ENCODE measurements at places on chromosomes 1 and 21.

GRCh38 chr1:237115035-237115434 is 73.1 kb downstream of the RYR2 start:
- DNase-seq = no peak

DNA sequence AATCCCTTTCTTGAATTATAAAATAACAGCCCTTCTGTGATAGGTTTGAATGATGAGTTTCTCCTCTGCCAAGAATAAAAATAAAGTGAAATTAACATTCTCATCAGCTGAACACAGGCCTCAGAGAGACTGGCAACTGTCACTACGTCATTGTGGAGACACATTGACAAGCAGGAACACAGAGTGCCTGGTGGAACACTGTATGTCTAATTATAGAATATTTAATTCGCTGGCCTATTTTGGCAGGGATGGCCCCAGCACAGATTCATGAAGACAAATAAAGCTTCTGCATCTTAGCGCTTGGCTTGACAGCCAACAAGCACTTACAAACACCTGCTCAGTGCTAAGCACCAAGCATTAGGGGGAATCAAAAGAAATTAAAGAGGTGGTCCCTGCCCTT is 52.0 kb upstream of the SMYD2 start:
- DNase-seq = no peak

DNA sequence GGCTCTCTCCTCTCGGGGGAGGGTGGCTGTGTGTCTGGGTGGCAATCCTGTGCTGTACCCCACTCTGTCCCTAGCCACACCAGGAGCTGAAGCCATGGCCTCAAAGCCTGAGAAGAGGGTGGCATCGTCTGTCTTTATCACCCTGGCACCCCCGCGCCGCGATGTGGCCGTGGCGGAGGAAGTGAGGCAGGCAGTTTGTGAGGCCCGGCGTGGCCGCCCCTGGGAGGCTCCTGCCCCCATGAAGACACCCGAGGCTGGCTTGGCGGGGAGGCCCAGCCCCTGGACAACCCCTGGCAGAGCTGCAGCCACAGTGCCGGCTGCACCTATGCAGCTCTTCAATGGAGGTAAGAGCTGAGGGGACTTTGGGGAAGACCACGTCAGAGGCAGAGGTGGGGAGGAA is 6.3 kb downstream of the FBLIM1 start:
- no peak for DNase-seq

- DNase-seq = no peak
These were observed 155.7 kb downstream of the PTPRU start for GRCh38 chr1:29392036-29392435.

GRCh38 chr1:42146626-42147320 is 6.4 kb upstream of the GUCA2B start:
- peak; percentile 51 for DNase-seq

- no peak for DNase-seq
These were observed 55.7 kb upstream of the NADK start for GRCh38 chr1:1833916-1834325.

DNA sequence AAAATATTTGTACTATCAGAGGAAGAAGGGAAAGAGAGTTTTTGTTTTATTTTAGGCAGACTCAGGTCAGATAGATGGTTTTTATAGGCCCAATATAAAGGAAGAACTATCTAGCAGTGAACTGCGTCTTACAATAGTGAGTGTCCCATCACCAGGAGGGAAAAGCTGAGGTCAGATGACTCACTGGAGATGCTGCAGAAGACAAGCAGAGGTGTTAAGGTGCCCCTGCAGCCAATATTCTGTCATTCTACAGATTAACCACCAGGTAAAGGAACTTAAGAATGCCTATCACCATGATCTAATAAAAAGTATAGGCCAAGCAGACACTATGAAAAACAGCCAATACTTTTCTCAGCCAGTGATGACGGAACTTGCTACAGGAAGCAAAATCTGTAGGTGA is 29.6 kb downstream of the IVNS1ABP start:
- no peak for DNase-seq

GRCh38 chr1:1132956-1133750 is 17.3 kb upstream of the C1orf159 start:
- no peak for DNase-seq

- no peak for DNase-seq
These were observed 347.8 kb downstream of the HHAT start for GRCh38 chr1:210676539-210676938.

GRCh38 chr1:40954626-40955025 is 24.9 kb upstream of the CTPS1 start:
- no peak for DNase-seq

DNA sequence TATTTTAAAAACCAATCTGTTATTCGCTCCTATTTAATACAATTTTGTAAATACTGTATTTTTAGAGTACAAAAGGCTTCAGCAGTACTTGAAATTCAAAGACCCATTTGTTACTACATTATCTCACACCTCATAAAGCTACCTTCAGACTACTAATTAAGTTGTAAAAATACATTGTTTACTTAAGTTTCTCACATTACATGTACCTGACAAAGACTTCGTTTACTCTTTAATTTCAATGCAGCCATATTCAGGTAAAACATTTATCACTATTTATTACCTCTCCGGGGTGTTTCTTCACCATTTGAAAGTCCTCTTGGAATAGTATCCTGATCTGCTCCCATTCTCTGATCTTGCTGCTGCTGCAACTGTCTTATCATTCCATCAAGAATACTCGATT is 55.2 kb downstream of the BRWD1 start:
- DNase-seq = no peak

GRCh38 chr1:183887826-183888819 is 83.2 kb downstream of the RGL1 start:
- peak; percentile 34 for DNase-seq

GRCh38 chr1:149916898-149917252 is 769 bp downstream of the SV2A start:
- DNase-seq = no peak

DNA sequence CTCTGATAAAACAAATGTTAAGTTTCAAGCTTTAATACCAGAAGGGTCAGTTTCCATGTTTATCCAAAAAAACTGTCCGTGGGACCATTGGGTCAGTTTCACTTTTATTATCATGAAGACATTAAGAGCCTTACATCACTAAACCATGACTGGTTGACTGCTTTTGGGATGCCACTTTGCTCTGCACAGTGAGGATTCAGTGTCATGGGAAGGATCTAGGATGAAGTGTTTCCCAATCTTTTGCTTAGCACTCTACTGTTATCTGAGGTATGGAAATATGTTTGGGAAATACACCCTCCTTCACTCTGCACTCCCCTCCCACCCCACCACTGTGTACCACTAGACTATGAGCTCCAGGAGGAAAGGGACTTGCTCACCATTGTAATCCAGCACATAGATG is 16.3 kb downstream of the RPS6KC1 start:
- no peak for DNase-seq

GRCh38 chr1:179295164-179295755 is 1.7 kb downstream of the SOAT1 start:
- peak; percentile 11 for DNase-seq

- DNase-seq = no peak
These were observed 4.7 kb downstream of the ELF3 start for GRCh38 chr1:202014915-202015661.

GRCh38 chr21:42567861-42568260 is 54.2 kb downstream of the SLC37A1 start:
- no peak for DNase-seq

DNA sequence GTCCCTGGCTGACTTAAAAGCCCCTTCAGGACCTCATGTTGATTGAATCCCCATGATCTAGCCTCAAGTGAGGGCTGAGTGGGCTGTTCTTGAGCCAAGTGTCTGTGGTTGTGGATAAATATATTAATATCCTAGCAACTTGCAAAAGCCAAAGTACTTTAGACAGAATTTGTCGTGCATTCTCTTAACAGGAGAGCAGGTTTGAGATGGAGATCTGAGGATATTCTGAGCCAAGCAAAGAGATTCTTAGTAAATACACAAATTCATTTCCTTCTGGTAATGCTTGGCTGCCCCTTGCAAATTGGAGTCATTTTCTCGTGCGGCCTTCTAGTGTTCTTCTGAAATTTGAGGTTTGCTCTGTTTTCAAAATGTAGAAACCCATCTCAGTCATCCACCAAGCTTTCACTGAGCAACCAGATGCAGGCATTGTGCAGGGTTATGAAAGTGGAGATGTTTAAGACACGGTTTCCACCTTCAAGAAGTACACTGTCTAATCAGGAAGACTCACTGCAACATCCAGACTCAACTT is 242.1 kb upstream of the JUN start:
- DNase-seq = no peak

GRCh38 chr1:81493102-81493869 is 307.4 kb upstream of the ADGRL2 start:
- DNase-seq = no peak

GRCh38 chr1:8551057-8551456 is 233.1 kb downstream of the SLC45A1 start:
- no peak for DNase-seq

GRCh38 chr1:15128520-15129313 is 24.8 kb upstream of the TMEM51 start:
- peak; percentile 27 for DNase-seq
